Activated naive CD4-positive, alpha-beta T cell treated with anti-CD3 and anti-CD28 coated beads for 36 hours (primary cell): ENCODE measurements at places on chromosomes 5 and 9. TPM values are rescaled to one million over a fixed set of nuclear protein-coding genes. Genes with fewer than 3 reads are reported as not detected.

The SLC34A3 gene
- total RNA-seq, result not detected

The AHRR gene
- 4.1 TPM for total RNA-seq

The ZBED3 gene
- total RNA-seq, result 3.3 TPM

The ZNF879 gene
- total RNA-seq, result 1.8 TPM

The BTNL3 gene
- total RNA-seq, result not detected

The DRD1 gene
- total RNA-seq, result not detected

The SLCO4C1 gene
- total RNA-seq, result not detected

The PCDHGA6 gene
- total RNA-seq, result 0.07 TPM

The RANBP17 gene
- not detected for total RNA-seq

The LCN15 gene
- not detected for total RNA-seq

The NIM1K gene
- total RNA-seq, result 0.57 TPM

The CARD9 gene
- total RNA-seq, result 0.12 TPM

The LAMC3 gene
- 0.98 TPM for total RNA-seq

The PCDHB15 gene
- not detected for total RNA-seq

The ATP6V0E1 gene
- total RNA-seq, result 70.9 TPM

The NR2F1-AS1 gene
- not detected for total RNA-seq

The CMYA5 gene
- total RNA-seq, result 0.05 TPM

The GPX3 gene
- not detected for total RNA-seq

The CAMK4 gene
- 44.4 TPM for total RNA-seq

The TIFAB gene
- total RNA-seq, result not detected

The CENPP gene
- 24.9 TPM for total RNA-seq

The SH3RF2 gene
- total RNA-seq, result not detected

The HTR1A gene
- not detected for total RNA-seq

The MARCOL gene
- total RNA-seq, result not detected

The PCDHA9 gene
- not detected for total RNA-seq

The FABP6 gene
- not detected for total RNA-seq

The NTRK2 gene
- 0.02 TPM for total RNA-seq

The CD72 gene
- 2.9 TPM for total RNA-seq

The RGS7BP gene
- not detected for total RNA-seq

The PPP3R2 gene
- total RNA-seq, result not detected

The PLPP7 gene
- total RNA-seq, result 0.26 TPM

The PTPN3 gene
- 0.27 TPM for total RNA-seq

The SPATA31C1 gene
- total RNA-seq, result not detected

The PRELID2 gene
- total RNA-seq, result 0.17 TPM

The SHB gene
- 1.2 TPM for total RNA-seq

The CXCL14 gene
- not detected for total RNA-seq
